LNCaP clone FGC (cell line): ENCODE measurements at places on chromosomes 4 and X.
A peak's percentile ranks its signal among the peaks of the same experiment; 100 is the strongest.

DNA sequence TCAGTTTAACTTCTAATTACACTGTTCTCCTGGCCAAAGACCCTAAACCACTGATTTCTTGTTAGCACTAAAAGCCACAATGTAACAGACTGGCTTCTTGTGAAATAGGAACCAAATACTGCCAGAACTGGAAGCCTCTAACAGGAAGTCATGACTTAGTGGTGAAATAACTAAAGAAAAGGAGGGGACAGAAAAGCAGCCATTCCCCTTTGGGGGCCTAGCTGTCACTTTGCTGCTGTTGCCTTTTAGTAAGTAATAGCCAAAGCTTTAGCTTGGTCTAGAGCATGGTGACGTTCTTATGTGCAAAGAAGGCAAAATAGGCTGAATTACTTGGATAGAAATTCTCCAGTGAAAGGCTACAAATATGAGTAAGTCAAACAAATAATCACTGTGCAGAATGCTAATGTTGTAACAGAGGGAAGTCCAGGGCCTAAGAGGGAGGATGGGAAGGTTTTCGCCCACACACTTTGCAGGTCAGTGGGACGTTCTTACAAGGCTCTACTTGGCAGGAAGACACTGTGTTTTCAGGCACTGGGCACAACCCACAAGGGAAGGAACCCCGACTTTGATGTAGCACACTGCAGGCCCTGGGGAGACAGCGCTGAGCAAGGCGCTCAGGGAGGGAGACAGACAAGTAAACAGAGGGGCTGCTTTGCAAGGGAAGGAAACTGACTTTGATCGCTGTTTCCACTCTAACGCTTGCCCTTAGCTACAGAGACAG lies 16.7 kb downstream of the GAB3 start:
- no peak for DNase-seq

GRCh38 chrX:39613997-39614679 lies 483.6 kb downstream of the BCOR start:
- no peak for DNase-seq

DNA sequence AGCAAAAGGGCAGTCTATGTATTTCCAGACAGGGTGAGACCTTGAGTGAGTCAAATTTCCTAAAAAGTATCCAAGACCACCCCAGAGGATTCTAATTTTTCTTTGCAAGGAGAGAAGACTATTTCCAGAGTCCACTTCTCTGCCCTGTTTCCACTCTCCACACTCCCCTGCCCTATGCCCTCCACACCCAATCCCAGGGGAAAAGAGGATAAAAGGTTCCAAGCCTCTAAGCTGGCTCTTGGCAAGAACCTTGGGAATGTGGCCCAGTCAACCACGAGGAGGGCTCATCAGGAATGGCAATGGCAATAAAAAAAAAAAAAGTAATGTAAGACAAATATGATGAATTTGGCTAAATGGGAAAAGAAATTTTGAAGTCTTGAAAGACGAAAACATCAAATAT lies 65.9 kb downstream of the SRPX start:
- DNase-seq, result no peak

- DNase-seq, result peak; percentile 27
Measured at GRCh38 chr4:60344908-60345307, 855.2 kb upstream of the ADGRL3 start.

DNA sequence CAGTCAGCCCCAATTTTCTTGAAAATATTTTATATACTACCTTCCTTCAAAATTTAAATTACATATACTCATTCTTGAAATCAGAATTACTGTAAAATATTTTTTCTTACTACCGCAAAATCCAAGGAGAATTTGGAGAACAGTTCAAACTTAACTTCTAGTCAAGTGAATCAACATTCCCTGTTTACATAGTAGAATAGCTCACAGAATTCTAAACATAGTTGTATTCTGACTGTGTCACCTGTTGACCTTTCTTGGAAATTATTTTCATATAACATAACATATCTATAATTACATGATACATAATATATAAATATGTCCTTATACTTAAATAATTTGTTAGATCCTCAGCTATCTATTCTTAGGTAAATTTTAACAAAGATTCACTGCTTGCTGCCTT lies 31.0 kb upstream of the FGF5 start:
- DNase-seq, result no peak

GRCh38 chrX:68090266-68090665 lies 343.0 kb downstream of the OPHN1 start:
- DNase-seq, result no peak

DNA sequence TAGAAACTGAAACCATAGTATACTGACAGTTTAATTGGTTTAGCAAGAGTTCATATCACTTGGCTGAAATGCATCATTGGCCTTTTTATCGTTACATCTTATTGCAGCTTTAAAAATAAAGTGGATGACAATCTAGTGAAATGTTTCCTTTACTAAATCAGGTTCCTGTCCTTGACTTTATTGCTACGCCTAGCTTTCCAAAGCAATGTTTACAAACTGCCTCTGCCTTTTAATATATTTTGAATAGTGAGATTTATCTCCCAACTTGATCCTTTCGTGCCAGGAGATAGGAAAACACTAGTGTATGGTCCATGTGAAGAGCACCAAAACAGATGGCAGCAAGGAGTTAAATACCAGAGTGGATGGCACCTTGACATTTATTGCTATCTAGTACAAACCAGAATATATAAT lies 67.0 kb downstream of the GPC3 start:
- peak; percentile 52 for DNase-seq

DNA sequence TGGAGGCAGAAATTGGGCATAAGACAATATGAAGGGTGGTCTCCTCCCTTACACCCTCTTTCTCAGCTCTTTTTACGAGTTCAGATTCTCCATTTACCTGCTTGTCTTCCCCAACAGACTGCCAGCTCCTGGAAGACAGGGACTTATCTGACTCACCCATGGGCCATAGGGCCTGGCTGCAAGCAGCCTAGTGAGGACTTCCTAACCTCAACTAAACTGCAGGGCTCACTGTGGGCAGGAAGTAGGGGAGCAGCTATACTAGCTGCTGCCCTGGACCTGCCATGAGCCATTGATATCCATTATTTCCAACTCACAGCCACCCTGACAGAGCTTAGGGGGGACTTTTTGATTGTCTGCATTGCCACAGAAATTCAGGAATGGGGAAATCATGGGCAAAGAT lies 11.5 kb upstream of the ZNF718 start:
- no peak for DNase-seq

- DNase-seq, result no peak
Measured at GRCh38 chr4:87530868-87531267, 1.7 kb upstream of the SPARCL1 start.

DNA sequence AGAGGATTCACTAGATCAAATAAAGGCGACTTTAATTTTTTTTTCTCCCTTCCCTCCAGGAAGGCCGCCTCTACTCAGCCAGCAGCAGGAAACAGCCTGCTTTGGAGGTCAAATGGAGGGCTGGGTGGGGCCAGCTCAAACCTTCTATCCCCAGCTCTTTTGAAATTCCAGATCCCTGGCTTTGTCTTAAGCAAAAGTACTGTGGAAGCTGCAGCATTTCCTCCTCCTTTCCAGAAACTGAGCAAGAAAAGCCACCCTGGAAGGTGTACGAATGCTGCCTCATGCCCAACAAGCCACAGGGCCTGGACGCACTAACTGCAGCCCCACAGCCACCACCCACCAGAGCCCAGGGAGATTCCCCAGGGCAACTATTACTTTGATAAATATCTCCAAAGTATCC lies 55.1 kb upstream of the ZCCHC13 start:
- DNase-seq, result no peak

GRCh38 chr4:74133786-74134499 lies 24.0 kb upstream of the MTHFD2L start:
- no peak for DNase-seq

DNA sequence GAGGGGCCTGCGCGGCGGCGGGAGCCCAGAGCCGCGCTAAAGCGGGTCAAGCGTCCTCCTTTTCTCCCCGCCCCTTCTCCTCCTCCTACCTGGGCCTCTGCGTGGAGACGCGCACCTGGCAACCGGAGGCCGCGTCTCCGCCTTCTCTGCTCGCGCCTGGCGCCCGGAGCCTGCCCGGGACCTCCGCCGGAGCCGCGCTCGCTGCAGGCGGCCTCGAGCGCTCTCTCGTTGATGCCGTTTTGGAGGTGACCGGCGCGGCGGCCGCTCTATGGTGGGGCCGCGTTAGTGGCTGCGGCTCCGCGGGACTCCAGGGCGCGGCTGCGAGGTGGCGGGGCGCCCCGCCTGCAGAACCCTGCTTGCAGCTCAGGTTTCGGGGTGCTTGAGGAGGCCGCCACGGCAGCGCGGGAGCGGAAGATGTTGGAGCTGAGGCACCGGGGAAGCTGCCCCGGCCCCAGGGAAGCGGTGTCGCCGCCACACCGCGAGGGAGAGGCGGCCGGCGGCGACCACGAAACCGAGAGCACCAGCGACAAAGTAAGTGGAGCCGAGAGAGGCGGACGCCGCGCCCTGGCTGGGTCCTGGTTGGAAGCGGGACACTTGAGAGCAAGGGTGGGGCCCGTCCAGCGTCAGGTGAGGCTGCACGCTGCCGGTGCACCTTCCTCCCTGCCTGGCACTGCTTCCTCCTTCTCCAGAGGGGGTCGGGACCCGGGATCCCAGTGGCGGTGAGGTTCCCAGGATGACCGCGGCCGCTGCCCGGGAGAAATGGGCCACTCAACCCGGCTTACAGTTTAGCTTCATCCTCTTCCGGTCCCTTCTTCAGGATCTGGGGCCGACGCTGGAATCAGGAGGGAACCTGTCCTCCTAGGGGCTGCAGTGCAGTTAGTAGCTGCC lies at the start of gene CDS1:
Gene CDS1, plus strand, starts transcription at position 140 of the 888 bp plus-strand sequence. Its CDS starts 275 bp downstream, at position 415.
- DNase-seq, result peak; percentile 49

GRCh38 chrX:150036181-150036580 lies 97.9 kb upstream of the EOLA2 start:
- DNase-seq, result peak; percentile 39

DNA sequence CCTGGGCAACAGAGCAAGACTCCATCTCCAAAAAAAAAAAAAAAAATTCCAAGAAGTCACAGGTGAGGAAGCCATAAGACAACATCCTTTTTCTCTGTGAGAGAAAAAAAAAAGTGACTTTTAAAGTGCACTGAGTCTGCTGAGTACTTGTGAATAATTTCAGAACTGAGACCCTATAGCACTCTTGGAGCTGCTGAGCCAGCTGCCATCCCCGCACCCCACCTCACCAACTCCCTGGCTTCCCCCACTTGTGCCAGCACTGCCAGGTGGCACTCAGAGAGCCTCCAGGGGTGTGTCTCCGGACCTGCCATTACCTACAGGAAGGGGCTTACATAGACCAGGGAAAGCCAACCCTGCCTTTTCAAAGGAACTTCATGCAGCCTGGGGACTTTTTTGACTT lies 39.2 kb upstream of the HS3ST1 start:
- no peak for DNase-seq

DNA sequence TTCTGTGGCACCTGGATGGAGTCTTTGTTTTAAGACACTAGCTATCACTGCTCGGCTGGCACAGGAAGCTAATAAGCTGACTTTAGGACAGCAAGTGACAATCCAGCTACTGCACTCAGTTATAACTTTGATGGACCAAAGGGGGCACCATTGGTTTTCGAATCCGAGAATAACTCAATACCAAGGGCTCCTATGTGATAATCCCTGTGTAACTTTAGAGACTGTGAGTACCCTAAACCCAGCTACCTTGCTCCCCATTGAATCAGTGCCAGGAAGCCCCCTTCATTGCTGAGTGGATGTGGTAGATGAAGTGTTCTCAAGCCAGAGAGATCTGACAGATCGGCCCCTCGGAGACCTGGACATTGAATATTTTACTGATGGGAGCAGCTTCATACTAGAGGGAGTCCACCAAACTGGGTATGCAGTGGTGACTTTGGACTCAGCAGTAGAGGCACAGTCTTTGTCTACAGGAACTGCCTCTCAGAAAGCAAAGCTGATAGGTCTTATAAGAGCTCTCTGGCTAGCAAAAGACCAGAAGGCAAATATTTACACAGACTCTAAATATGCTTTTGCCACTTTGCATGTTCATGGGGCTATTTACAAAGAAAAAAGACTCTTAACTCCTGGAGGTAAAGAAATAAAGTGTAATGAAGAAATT lies 35.5 kb upstream of the UGT2B7 start:
- no peak for DNase-seq

DNA sequence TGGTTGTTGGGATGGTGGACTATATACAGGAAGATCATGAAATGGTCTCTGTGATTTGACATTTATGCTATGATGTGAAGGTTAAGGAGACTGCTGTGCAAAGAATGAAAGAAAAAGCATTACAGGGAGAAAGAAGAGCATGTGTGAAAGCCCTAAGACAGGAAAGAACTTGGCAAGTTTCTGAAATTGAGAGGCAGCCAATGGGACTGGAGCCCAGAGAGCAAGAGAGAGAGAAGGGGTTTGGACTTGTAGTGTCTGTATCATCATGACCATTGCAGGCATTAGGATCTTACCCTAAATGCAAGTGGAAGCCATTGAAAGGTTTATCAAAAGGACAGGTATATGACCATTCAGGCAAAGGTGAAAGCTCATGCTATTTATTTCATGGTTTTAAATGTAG lies 147.1 kb downstream of the NAA11 start:
- peak; percentile 15 for DNase-seq

- DNase-seq, result no peak
Measured at GRCh38 chr4:113849771-113850170, 88.2 kb upstream of the CAMK2D start.

DNA sequence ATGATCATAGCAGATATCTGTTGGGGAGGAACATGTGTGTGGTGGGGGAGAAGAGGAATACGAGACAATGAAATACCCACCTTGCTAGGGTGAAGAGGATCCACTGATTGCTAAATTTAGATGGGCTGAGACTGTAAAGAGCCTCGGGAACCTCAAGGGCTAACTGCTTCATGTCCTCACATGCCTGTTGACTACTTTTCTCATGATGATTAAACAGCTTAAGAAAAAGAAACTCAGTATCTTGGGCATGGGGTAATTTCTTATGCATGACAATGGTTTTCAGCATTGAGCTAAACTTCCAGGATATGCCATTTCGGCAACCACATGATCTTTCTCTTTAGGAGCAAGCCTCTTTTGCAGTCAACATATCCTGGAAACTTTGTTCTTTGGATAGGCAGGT lies 3.9 kb upstream of the LNX1 start:
- DNase-seq, result no peak

DNA sequence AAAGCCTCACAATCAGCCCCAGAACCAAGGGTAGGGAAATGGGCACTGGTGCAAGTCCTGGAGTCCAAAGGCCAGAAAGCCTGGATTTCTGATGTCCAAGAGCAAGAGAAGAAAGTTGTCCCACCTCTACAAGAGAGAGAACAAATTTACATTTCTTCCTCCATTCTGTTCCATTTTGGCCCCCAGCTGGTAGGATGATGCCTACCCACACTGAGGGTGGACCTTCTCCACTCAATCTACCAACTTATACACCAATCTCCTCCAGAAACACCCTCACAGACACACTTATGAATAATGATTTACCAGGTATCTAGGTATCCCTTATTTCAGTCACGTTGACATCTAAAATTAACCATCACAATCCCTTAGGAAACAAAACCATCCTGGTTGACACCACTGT lies 367.8 kb upstream of the GRIA3 start:
- no peak for DNase-seq

GRCh38 chr4:145921231-145921630 lies 17.4 kb downstream of the ZNF827 start:
- DNase-seq, result no peak

DNA sequence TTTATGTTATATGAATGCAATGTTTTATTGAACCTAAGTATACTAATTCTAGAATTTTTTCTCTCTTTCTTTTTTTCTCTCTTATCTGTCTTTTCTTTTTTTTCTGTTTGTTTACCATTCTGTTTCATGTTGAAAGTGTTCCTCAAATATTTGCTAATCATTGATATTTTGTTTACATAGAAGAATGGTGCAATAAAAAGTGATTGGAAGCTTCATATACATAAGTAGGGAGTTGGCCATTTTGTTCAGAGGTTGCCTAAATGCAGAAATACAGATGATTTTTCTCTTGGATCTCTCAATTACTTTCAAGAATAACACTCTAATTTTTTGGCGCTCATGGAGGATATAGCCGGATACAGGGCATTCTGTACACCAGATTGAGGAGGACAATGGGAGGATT lies 5.7 kb upstream of the SERTM2 start:
- no peak for DNase-seq
